CD8-positive, alpha-beta memory T cell (primary cell): ENCODE measurements at places on chromosomes 6 and 20.
A peak's percentile ranks its signal among the peaks of the same experiment; 100 is the strongest.

- DNase-seq, result no peak
Observed at GRCh38 chr6:36610956-36611336, 16.8 kb downstream of the SRSF3 start.

- no peak for DNase-seq
Observed at GRCh38 chr20:24542721-24543120, 73.3 kb downstream of the SYNDIG1 start.

- DNase-seq, result no peak
Observed at GRCh38 chr20:48197066-48197465, 411.8 kb upstream of the SULF2 start.

- DNase-seq, result no peak
Observed at GRCh38 chr6:37897321-37897720, 77.8 kb downstream of the ZFAND3 start.

DNA sequence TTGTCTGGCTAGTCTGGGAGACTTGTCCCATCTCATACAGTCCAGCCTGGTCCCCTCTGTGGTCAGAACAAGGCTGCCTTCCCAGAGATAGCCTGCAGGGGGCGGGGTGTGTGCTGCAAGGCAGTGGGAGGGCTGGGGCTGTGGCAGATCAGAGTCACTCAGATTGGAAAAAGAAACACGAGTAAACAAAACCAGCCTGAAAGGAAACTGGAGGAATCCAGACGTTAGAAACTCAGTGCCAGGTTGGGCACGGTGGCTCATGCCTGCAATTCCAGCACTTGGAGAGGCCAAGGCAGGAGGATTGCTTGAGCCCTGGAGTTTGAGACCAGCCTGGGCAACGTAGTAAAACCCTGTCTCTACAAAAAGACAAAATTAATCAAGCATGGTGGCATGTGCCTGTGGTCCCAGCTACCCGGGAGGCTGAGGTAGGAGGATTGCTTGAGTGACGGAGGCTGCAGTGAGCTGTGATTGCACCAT lies 20.2 kb downstream of the LEMD2 start:
- DNase-seq, result peak; percentile 49

DNA sequence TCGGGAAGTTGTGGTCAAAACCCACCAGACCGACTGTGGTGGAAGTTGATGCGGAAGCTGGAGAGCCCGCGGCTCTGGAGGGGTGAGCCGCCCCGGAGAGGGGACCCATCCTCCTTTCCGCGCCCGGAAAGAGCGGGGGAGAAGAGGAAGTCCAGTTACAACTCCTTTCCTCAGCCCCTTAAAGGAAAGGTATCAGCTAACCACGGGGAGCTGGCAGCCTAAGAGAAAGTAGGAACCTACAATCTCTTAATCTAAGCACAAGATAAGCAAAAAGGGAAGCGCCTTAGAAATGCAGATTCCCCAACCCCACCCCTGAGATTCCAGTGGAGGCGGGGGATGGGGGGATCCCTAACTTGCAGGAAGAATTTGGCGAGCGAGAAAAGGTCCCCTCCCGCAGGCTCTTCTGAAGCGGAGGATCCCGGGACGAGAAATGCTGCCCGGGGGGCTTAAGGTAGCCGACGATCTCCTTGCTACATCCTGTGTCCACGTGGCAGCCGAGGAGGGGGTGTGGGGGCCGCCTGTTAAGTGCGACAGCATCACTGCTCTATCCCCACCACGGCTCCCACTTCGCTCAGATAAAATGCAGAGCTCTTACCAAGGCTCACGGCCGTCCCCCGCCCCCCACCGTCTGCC lies 87.5 kb downstream of the ZFP64 start:
- DNase-seq, result no peak
